Activated T-cell treated with anti-CD3 and anti-CD28 coated beads, Interleukin-2, amount 50 U/mL, for 4 hours (primary cell): ENCODE measurements at places on chromosomes 6 and 20.

DNA sequence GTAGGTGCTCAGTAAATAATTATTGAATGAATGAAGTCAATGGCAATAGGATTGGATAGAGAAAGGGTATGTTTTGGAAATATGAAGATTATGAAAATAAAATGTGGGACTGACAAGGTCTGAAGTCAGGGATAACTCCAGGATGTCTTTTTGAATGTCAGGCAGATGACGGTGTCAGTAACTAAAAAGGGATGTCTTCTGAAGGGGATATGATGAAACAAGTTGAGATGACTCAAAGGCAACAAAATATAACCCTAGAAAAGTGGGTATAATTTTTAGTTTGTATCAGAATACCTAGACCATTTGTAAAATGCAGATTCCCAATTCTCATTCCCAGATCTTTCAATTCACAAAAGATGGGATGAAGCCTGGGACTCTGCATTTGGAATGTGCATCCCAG lies 257.3 kb upstream of the SGK1 start:
- no peak for DNase-seq

GRCh38 chr6:144415014-144415413 lies 129.9 kb downstream of the UTRN start:
- no peak for DNase-seq

GRCh38 chr6:155185544-155185943 lies 78.3 kb upstream of the CLDN20 start:
- no peak for DNase-seq

DNA sequence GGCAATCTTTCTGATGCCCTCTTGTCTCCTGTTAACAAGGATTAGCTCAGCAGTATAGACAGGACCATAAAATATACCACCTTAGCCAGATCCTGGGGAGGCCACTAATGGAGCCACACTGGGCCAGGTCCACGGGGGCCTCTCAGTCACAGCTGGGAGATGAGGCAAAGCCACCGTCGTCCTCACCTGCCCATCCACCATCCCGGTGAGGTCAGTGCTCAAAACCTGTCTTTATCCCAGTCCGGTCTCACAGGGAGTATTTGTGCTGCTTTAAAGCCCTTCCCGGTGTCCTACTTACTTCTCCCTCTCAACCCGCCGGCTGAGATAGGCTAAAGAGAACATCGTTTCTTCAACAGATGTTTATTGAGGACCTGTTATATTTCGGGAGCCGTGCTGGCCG lies 104.3 kb downstream of the EDN3 start:
- no peak for DNase-seq

GRCh38 chr20:5261763-5262162 lies 55.0 kb downstream of the PROKR2 start:
- no peak for DNase-seq

GRCh38 chr6:104118274-104118673 lies 741.4 kb downstream of the HACE1 start:
- DNase-seq, result no peak

DNA sequence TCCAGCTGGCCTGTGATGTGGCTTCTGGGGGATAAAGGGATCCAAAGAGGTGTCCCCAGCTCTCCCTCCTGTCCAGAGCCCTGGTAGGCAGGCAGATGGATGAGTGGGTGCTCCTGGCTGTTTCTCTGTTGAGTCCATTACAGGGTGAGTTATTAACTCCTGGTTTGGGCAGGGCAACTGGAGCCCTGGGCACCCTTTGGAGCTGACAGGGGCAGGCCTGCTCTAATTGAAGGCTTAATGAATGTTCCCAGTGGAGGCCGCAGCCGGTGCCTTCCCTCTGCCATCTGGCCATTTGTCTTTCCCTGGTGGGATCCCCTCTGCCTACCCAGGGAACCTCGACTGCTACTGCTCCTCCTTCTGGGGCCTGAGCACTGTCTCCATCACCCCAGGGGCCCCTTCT lies 44.7 kb upstream of the MLN start:
- DNase-seq, result no peak

GRCh38 chr6:145141572-145141971 lies 593.7 kb downstream of the EPM2A start:
- no peak for DNase-seq

- no peak for DNase-seq
Measured at GRCh38 chr20:33656010-33656782, 5.9 kb upstream of the C20orf144 start.

GRCh38 chr6:107636486-107636885 lies 146.6 kb downstream of the SOBP start:
- no peak for DNase-seq

GRCh38 chr6:122126894-122127293 lies 272.6 kb upstream of the HSF2 start:
- DNase-seq, result no peak

DNA sequence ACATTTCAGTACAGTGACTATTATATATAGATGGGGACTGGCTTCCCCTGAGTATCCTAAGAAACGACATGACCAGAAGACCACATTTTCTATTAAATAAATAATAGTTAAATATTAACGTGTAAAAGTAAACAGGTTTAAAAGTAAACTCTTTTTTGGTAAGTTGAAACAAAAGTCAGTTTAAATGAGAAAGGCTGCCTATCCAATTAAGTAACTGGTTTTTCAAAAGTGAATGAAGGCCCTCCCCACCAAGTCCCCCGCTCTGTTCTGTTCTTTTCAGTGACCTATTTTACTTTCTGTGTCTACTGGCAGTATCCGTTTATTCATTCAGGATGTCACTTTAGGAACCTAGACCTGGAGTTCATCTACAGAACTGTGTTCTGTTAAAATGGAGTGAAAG lies 32.0 kb downstream of the QKI start:
- no peak for DNase-seq

DNA sequence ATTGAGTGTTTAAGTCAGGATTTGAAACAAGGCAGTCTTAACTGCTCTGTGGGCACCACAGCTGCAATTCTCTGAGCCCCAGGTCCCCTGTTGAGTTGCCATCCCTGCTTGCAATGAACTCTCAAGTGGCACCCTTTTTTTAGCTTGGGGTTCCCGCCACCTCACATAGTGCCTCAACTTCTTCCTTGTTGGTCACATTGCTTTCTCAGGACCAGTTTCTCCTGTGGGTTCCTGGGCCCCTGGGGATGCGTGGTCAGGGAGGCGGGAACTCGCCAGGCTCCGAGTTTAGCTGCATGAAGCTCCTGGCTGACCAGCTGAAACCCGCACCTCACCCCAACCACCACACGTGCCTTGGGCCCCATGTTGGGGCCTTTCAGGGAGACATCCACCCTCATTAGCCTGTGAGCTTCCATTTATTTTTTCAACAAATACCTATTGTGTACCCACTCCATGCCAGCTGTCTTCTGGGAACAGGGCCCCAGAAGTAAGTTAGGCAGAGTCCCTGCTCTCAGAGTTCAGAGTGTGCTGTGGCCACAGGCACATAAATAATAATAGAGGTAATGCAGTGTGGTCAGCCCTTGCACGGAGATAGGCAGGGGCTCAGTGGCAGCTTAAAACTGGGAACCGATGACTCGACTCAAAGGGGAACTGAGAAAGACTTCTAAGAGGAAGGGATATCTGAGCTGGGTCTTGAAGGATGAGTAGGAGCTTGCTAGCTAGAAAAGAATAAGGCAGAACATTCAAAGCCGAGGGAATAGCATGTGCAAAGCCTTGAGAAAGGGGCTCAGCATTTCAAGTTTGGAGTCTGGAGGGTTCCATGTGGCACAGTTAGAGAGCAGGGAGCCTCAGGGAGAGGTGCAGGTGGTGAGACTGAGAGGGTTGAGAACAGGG lies 33.9 kb upstream of the FAM83D start:
- no peak for DNase-seq

DNA sequence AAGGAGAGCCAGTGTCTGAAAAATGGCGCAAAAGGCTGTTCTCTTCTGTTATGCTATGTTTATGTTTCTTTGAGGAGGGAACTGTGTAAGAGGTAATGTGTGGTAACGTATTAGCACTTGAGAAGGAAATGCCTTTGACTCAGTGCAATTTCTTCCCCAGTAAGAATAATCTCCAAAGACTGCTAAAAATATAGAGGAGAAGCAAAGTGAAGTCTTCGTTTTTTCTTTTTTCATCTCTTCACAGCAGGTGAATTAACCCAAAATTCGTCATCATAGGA lies 47.1 kb upstream of the IFNGR1 start:
- DNase-seq, result no peak

DNA sequence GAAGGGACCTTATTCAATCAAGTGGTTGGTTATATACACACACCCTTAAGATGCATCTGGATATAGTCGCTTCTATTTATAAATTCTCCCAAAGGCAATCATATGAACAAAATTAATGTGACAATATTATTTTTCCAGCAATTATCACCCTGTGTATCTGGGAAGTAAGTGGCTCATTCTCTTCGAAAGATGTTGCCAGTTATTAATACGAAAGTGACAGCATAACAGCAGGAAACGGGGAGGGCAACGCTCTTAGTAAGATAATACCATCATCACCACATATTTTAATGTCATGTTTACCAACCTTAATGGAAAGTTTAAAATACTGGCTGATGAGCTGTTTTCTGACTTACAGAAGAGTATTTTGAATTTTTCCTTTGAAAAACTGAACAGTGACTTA lies 697.2 kb upstream of the AGPAT4 start:
- no peak for DNase-seq

DNA sequence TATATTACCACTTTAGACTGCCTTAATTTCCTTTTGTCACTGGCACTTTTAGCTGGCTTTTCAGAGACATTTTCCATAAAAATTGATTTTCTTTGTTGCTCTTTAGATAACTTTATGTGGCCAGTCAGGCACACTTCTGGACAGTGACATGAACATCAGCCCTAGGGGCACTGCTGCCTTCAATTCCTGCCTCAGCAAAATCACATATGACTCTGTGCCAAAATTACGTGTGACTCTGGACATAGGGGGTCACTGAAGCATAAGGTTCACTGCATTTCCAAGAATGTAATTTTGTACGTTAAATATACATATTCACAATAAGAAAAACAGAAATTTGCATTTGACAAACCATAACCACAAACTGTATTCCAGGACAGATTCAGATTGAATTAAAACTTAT lies 66.5 kb downstream of the ESF1 start:
- DNase-seq, result no peak

DNA sequence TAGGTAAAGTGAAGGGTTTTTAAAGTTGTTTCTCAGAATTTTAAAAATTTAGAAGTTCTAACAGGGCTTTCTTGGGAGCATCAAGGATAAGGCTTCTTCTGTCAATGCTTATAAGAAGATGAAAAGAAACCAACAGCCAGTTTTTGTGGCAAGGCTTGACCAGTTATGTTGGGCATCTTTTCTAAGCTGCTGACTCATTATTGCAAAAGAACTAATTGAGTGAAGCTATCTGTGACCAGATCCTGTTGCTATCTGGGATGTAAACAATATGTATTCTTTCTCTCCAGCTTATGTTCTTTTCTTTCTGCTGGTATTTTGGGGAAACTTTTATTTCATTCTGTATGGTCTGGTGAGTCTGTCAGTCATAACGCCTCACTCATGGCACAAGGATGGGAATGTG lies 643.8 kb downstream of the HDGFL1 start:
- no peak for DNase-seq

DNA sequence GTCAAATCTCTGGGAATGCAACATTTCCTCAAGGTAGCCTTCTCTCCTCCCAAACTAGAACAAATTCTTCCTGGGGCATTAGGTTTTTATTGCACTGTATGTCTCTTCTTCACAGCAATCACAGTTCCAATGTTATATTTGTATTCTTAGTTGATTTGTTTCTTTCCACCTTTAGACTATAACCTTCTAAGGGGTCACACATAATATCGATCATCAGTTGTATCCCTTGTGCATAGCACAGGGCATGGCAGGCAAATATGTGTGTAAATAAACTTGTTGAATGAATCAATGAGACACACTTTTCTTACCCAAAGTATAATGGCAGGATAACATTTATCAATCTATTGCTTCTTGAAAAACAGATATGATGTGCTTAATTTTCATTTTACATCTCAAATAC lies 81.0 kb downstream of the ATG5 start:
- DNase-seq, result no peak

GRCh38 chr6:149962461-149963211 lies 1.1 kb upstream of the ULBP1 start:
- DNase-seq, result no peak
